NCI-H187 (cell line): ENCODE measurements at places on chromosomes 13 and 19.

DNA sequence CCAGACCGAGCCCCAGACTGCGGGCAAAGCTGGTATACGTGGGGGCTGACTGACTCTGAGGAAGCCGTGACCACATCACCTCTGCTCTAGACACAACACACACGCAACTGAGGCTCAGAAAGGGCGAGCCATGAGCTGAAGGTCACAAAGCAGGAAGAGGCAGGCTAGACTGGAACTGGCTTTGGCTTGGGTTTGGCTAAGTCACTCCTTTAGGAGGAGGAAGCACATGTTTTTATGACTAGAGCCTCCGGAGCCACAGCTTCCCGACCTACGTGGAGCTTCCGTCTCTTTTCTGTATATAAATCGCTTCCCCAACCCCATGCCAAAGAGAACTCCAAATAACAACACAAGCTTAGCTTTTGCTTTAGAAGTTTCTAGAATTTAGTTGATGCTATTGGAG lies 48.0 kb downstream of the RFX2 start:
- no peak for DNase-seq

- no peak for DNase-seq
These were observed 1.6 kb upstream of the IGFL3 start for GRCh38 chr19:46126086-46126580.

- DNase-seq, result no peak
These were observed 2.4 kb downstream of the GDF15 start for GRCh38 chr19:18388100-18388959.

GRCh38 chr13:28237944-28238343 lies 99.6 kb downstream of the PAN3 start:
- no peak for DNase-seq

DNA sequence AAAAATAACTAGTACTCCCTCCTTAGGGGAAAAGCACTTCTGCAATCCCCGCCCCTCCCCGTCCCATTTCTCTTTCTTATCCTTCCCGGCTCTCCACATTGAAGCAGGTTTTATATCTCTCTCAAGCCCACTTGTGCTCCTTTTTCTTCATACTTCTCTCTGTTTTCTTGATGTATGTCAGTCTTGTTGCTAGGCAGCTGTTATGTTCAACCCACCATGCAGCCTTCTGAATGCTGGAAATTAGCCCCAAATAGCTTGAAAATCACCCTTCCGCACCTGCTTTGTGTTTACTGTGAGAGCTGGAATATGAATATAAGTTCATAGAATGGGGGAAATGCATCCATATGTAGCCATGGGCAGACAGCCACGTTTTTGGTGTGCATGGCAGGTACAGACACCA lies 461.4 kb downstream of the MYO16 start:
- no peak for DNase-seq

DNA sequence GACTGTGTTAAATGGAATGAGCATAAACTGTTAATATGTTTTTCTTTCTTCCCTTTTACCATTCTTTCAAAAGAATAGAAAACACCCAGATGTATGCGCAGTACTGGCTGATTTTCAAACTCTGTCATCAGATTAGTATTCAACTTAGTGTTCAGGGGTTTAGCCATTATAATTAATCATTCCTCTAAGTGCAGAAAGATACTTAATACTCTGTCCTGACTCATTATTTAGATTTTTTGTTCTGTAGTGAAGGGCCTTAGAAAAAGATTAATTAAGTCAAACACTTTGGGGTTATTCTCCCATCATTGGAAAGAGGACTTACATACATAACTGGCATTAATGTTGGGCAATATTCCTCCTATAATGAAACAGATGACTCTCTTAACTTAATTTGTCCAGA lies 1316.7 kb upstream of the SLC10A2 start:
- DNase-seq, result no peak

DNA sequence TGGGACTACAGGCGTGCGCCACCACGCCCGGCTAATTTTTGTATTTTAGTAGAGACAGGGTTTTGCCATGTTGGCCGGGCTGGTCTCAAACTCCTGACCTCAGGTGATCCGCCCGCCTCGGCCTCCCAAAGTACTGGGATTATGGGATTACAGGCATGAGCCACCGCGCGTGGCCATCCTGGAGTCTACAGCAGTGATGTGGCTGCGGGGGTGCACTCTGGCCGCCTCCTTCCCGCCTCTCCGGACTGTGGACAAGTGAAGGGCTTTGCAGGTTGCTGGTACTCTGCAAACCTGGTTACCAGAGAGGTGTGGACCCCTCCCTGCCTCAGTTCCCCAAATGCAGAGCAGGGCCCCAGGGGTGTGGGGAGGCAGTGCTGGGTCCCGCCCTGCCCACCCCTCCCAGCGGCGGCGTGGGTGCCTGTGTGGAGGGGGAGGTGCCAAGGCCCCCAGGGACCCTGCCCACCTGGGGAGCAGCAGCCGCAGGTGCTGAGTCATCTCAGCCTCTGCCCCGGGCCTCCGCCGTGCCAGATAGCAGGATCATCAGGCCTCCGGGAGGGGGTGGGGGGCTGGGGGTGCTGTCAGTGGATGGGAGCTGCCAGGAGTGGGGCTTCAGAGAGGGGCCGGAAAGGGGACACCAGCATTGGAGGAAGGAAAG lies 23.1 kb downstream of the ARID3A start:
- DNase-seq, result no peak
